GM03348 (cell line): ENCODE measurements at places on chromosomes 2 and 18.

- no peak for DNase-seq
Observed at GRCh38 chr2:205375461-205376448, 306.5 kb upstream of the NRP2 start.

DNA sequence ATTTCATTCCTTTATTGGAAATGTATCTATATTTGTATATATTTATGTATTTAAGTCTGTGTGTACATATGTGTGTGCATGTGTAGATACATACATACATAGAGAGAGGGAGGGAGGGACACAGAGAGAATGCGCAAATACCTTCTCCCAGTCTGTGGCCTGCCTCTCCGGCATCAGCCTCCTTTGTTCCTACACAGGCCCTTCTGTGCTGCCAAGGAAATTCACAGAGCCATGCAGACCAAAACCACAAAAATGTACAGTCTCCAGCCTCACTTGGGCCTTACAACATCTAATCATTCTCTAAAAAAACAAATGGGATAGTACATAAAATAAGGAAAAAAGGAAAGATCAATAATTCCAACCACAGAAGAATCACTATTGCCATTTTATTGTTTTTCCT, 8.8 kb upstream of the CRACDL start:
- peak; percentile 50 for DNase-seq

- no peak for DNase-seq
Observed at GRCh38 chr2:88442473-88442872, 10.0 kb downstream of the FOXI3 start.

- no peak for DNase-seq
Observed at GRCh38 chr2:215084080-215084479, 54.3 kb downstream of the ABCA12 start.

DNA sequence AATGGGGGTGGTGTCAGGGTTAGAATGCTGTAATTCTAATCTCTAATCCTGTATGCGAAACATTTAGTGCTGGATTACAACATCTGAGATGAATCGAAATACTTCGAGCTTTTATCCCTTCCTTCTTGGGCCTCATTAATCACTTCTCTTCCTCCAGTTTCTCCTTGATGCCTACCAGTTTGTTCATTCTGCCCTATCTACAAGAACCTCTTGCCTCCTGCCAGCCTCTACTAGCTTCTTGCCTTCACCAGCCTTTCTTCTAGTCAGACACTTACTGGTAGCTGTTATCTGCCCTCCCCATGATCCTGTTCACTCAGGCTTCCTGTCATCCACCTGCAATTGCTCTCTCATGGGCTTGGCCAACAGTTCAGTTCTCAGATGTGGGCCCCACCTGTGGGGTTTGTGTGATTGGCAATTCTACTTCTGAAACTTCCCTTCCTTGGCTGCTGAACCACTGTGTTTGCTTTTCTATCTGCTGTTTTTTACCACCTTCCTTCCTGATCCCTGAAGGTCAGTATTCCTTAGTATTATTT, 15.4 kb upstream of the FARP2 start:
- no peak for DNase-seq

- no peak for DNase-seq
Observed at GRCh38 chr2:205807229-205807628, 124.9 kb downstream of the NRP2 start.

GRCh38 chr2:237691908-237692600, 64.7 kb downstream of the LRRFIP1 start:
- peak; percentile 99 for DNase-seq

- DNase-seq: no peak
Observed at GRCh38 chr18:9003406-9004100, 98.9 kb upstream of the NDUFV2 start.

DNA sequence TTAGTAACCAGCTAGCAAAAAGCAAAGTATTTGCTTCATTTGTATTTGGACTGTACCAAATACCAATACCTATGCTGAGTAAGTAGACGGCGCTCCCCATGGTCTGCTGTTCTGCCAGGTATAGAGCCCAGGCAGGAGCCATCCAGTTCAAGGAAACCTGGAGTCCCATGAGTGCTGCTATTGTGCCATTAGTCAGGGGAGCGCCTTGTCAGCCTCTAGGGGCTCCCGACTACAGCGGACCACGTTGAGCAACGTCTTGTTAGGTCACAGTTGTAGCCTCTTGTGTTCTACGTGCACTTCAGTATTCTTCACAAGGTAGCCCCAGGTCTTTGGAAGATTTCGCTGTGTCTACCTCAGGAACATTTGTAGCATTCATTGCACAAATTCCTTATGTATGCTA, 21.6 kb upstream of the SLC9A2 start:
- DNase-seq: no peak

DNA sequence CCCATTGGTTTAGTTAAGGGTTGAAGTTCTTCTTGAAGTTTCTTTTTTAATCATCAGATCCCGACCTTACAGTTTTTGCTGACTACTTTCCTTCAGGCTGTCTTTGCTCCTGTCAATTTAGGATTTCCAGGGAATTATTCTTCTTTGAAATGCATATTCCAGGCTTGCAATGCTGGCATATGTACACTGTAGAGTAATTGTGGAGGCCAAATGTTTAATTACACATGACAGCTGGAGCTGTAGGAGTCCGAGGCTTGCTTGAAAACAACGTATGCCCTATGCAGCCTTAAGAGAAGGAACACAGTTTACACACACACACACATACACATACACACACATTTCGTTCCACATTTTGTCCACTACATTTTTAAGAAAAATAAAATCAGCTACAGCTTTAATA, 602.3 kb downstream of the TMEM182 start:
- no peak for DNase-seq

DNA sequence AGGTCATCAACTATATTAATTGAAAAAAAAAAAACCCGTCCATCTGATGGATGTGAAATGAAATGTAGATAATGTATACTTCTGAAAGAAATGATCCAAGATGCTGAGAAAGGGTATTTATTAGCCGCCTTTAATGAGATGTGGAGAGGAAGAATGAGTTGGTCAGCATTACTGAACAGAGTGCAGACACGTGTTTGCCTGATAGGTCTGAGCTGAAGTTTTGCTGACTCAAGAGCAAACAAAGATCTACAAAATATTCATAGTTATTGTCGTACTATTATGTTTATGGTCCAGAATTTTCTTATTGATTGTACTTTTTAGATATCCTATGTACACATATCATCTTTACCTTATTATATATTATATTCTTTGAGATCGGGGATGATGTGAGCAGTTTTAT, 235.3 kb downstream of the RDH14 start:
- DNase-seq: no peak

DNA sequence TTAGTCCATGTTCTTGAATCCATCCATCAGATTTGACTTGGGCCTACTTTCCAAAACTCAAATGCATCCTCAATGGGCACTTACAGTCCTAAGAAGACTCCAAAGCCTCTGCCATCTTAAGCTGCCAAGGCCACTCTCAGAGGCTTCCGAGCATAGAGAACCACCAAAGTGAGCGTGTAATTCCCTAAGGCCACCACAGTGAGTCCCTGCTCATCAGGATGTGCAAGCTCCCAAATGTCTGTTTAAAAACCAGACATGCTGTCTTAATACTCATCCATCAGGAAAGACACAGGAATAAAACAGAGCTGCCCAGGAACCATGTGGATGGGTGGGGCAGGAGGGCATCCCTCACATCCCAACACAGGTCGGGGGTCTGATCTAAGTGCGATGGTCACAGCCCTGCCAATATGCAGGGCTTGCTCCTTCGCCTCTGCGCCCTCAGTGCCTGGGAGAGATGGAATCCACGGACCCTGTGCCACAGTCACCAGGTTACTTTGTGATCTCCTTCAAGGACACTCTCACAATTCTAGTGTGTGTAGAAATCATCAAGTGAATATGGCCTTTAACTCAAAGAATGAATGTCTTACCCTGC, 80.4 kb downstream of the POLR1A start:
- DNase-seq: no peak

DNA sequence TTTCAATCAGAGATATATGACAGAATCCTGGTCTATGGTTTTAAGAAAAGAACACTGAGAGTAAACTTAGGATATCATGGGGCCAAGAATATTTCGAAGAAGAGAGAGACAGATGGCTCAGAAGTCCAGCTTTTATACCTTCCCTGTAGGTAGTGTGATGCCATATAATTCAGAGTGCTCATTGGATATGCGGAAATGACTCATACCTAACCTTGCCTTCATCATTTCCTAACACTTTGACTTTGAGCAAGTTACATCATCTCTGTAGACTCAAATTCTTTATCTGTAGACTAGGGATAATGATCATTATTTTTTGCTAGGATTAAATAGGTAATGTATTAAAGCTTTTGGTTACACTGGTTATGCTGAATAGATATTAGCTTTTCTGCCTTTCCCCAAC, 461.6 kb upstream of the CNTNAP5 start:
- DNase-seq: no peak

- DNase-seq: peak; percentile 12
Observed at GRCh38 chr18:34977838-34978532, 63.2 kb upstream of the MAPRE2 start.

DNA sequence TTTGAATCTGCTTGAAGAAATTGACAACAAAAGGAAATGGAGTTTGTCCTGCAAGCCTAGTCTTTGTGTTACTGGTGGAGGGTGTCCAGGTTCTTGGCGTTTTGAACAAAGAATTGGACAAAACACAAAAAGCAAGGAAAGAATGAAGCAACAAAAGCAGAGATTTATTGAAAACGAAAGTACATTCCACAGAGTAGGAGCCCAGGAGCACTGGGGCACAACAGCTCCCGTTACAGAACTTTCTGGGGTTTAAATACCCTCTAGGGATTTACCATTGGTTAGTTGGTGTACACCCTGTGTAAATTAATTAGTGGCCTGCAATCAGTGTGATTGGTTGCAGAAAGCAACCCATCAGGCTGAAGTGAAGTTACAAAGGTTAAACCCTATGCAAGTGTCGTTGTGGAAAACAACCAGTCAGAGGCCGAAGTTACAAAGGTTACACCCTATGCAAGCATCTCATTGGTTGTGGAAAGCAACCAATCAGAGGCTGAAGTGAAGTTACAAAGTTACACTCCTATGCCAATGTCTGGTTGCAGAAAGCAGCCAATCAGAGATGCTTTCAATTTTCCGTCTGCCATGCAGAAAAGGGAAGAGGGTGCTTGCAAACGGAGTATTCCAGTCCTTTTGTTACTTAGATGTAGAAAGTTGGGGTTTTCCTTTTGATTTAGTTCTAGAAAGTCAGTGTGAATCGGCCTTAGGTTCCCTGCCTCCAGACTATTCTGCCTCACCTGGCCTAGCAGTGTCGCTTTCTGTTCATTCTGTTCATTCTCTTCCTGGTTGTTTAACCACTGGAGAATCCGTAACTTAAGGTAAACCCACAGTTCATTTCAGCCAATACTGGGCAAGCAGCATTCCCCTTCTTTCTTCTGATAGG, 47.6 kb upstream of the PTH2R start:
- DNase-seq: no peak

- no peak for DNase-seq
Observed at GRCh38 chr2:109258905-109259540, 130.0 kb downstream of the SH3RF3 start.

- no peak for DNase-seq
Observed at GRCh38 chr2:134195341-134195740, 58.5 kb upstream of the MGAT5 start.

GRCh38 chr18:77043541-77044280, 88.9 kb downstream of the MBP start:
- DNase-seq: no peak

DNA sequence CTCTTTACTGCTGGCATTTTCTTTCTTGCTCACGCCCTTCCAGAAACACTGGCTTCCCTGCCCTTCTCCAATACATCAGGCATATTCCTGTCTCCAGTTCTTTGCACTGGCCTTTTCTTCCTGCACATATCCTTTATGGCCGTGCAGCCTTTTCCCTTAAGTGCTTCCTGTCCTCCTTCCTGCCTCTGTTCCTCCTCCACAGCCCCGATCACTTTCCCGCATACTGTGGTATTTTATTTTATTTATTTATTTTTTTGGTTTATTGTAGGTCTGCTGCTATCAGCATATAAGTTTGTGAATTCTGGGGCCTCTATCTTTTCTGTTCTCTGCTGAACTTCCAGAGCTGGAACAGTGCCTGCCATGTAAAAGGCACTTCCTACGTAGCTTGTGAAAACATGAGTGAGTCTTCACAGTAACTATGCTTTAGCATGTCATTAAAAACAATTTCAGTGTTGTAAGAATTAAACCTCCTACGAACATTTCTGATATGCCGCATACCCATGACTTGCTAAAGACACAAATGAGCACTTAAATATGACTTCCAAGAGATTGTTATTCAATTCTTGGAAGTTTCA, 289.1 kb downstream of the TRIB2 start:
- no peak for DNase-seq

- DNase-seq: no peak
Observed at GRCh38 chr2:62450716-62451191, 55.2 kb downstream of the TMEM17 start.

DNA sequence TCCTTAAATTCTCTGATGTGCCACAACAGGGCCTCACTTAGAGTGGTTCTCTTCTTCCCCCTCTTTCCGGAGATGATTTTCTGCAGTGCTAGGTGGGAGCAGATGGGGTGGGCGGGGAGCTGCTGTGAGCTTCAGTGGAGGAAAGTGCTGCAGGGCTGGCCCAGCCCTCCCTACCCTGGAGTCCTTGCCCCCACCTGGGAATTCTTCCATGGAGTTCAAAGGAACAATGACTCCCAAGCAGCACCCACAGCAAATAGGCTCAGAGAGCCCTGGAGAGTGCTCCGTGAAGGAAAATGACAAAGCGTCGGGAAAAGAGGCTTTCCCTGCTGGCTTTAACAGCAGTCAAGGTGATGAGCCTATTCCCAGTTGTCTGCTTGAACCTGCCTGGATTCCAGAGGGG, 28.8 kb downstream of the LOXHD1 start:
- no peak for DNase-seq

GRCh38 chr2:212646698-212647366, 108.2 kb upstream of the ERBB4 start:
- DNase-seq: peak; percentile 71

GRCh38 chr2:157193461-157193860, 64.0 kb upstream of the GALNT5 start:
- DNase-seq: no peak
